Renal cortical epithelial cell (primary cell): ENCODE measurements at places on chromosomes 4 and X. TPM values are rescaled to one million over a fixed set of nuclear protein-coding genes. Genes with fewer than 3 reads are reported as not detected.

GRCh38 chr4:106358899-106359298 is 9.7 kb downstream of the GIMD1 start:
- peak; percentile 22 for DNase-seq

- DNase-seq, result peak; percentile 36
These were observed 2032.8 kb downstream of the PCDH7 start for GRCh38 chr4:32752962-32753361.

DNA sequence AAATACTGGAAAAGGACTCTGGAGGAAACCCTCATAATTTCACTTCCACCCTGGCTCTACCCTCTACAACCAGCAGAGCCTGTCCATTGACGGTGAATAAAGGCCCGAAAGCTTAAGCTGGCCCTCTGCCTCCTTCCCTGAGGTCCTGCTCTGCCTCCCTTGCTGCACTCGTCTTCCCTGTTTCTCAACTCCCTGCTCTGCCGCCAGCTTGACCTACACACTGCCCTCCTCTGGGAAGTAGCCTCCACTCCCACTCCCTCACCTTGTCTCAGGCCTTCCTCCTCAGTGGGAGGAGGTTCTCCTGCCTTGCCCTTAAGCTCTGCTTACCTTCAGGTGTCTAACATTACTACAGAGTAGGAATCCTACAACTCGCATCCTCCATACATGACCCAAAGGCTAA is 608.6 kb upstream of the NR3C2 start:
- DNase-seq, result no peak

GRCh38 chrX:24471808-24472207 is 6.7 kb downstream of the PDK3 start:
- no peak for DNase-seq

GRCh38 chrX:136259543-136259942 is 8.3 kb upstream of the MAP7D3 start:
- peak; percentile 44 for DNase-seq

DNA sequence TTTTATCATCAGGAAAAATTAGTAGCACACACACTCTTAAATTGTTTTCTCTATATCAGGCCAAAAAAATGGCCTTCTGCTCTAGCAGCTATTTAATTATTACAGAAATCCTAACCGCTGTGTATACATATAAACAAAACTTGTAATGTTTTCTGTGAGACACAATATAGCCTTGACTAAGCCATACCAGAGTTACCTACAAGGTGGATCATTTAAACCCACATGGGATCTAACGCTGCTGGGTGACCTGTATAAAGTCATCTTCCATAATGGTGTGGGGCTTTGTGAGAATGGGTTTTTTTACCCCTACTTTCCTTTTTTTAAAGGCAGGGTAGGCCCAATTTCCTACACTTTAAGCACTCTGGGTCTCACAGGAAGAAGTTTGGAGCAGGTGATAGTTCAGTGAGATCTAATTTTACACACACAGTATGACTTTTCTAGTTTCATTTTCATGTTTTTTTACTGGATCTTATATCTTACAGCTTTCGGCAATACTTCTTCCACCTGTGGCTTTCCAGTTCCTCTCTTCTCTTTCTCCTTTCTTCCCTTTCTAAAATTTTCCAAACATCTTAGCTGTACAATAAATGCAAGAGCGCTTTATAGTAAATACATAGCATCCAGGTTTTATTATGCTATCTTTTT is 66.9 kb upstream of the MMAA start:
- no peak for DNase-seq

GRCh38 chrX:134688839-134689238 is 30.6 kb upstream of the PLAC1 start:
- DNase-seq, result peak; percentile 74

GRCh38 chr4:159422019-159422418 is 319.1 kb downstream of the RAPGEF2 start:
- no peak for DNase-seq

DNA sequence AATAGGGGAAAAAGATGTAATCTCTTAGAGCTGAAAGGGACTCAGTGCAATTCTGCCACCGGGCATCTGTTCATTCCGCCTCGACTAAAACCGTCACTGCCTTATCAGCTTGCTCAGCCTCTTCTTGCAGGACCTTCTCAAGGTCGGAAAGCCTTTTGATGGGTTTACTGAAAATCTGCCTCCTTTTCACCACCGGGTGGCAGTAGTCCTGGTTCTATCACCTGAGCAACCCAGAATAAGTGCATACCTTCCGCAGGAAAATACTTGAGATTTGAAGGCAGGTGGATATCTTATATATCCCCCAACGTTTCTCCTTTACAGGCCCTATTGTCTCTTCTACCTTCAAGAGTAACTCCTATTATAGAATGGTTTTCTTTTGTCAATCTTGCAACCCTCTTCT is 103.4 kb upstream of the PAK3 start:
- DNase-seq, result peak; percentile 19

DNA sequence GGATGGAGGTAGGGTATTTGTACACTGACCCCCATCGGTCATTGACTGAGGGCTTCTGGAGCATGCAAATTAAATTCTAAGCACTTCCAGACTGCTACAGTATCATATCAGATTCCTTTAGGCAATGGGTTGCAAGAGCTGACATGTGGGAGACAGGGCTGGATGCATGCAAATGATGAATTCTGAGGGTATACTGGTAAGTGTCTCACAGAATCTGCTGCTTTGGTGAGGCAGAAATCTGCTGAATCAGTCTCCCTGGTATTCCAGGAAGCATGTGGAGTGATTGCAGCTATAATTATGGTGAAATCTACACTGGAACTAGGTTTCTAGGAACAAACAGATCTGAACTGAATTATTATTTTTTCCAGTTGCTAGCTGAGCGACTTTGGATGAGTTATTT is 684.9 kb upstream of the MAGEB2 start:
- peak; percentile 13 for DNase-seq

GRCh38 chr4:184459413-184459812 is 14.9 kb downstream of the IRF2 start:
- DNase-seq, result peak; percentile 43

DNA sequence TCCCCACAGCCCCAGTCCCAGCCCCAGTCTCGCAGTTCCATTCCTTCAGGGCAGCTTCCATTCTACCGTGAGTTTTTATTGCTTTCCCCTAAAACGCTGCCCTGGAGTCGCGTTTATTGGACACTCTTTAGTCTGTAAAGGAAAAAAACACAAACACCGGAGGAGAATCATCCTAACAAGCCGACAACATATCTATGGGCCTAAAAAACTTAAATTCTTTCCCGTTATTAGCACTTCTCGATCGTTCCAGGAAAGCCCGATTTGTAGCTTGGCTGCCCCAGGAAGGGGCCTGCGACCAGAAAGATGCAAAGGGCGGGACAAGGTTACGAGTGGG is 178.5 kb downstream of the CBR4 start:
- no peak for DNase-seq

- DNase-seq, result peak; percentile 4
These were observed 131.7 kb upstream of the VCX3A start for GRCh38 chrX:6666624-6667023.

GRCh38 chrX:133171962-133172708 is 46.0 kb downstream of the TFDP3 start:
- peak; percentile 25 for DNase-seq

- DNase-seq, result no peak
These were observed 59.1 kb downstream of the SPATA18 start for GRCh38 chr4:52110171-52110570.

TMPRSS11E gene
- 2.4 TPM in 1 of 2 replicates, not detected in the other for total RNA-seq

SRPX2 gene
- total RNA-seq, result 20.7 and 29.7 TPM in 2 replicates

UGT2B10 gene
- not detected in 2 replicates for total RNA-seq

MAGEC1 gene
- total RNA-seq, result not detected in 2 replicates

DCUN1D4 gene
- total RNA-seq, result 48.3 and 81.4 TPM in 2 replicates

ZIC3 gene
- not detected in 2 replicates for total RNA-seq

RAB33A gene
- total RNA-seq, result 0.15 and 1.4 TPM in 2 replicates

NSUN7 gene
- 2.1 and 4.5 TPM in 2 replicates for total RNA-seq

KIF4A gene
- 0.80 and 6.6 TPM in 2 replicates for total RNA-seq
